ENCODE measurements at places on chromosomes 2 and 18.

DNA sequence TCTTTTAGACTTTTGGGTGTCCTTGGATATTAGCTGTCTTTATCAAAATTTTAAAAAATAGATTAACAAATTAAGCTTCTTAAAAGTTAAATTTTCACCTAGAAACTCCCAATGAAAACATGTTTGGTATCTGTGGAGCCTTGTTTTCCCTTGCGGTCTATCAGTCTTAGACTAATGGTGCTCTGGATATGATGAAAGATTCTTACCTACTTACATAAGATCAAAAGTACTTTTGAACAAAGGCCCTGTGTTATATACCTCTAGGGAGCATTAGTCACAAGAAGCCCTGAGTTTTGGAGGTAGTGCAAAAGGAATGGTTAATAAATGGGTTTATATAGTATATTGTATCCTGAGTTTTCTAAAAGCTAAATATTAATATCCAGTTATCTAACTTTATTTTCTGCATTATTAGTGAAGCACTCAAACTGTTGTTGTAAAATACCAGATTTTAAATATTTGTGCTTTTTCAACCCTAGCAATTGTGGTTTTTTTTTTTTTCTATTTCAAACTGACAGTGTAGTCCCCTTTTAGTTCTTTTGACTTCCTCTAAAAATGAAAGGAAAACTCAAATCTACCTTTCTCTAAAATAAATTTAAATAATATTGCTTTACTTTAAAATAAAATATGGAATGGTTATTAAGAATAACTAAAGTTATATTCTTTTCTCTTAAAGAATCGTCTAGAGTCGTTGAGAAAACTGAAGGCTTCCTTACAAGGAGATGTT lies 18.1 kb downstream of the NDC80 start:
- no peak for DNase-seq

- DNase-seq = no peak
Observed at GRCh38 chr2:208415255-208415654, 8.7 kb downstream of the PTH2R start.

DNA sequence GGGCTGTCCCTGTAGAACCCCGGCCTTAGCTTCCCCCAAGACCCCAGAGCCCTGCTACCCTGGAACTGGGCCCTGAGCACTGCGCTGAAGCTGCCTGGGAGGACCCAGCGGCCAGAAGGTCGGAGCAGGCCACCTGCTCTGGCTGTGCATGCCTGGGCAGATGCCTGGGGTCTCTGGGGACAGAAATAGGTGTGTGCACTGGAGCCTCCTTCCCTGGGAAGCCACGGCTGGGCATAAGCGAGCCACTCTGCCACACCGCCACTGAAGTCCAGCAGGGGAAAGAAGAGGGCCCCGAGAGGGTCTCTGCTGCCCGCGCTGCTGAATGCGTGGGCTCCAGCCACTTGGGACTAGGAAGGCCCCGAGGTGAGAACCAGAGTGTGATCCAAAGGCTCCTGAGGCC lies 6.7 kb downstream of the GBX2 start:
- no peak for DNase-seq

- no peak for DNase-seq
Observed at GRCh38 chr2:71853858-71854257, 293.8 kb downstream of the CYP26B1 start.

- DNase-seq = no peak
Observed at GRCh38 chr2:33051586-33052360, 105.0 kb downstream of the LTBP1 start.

DNA sequence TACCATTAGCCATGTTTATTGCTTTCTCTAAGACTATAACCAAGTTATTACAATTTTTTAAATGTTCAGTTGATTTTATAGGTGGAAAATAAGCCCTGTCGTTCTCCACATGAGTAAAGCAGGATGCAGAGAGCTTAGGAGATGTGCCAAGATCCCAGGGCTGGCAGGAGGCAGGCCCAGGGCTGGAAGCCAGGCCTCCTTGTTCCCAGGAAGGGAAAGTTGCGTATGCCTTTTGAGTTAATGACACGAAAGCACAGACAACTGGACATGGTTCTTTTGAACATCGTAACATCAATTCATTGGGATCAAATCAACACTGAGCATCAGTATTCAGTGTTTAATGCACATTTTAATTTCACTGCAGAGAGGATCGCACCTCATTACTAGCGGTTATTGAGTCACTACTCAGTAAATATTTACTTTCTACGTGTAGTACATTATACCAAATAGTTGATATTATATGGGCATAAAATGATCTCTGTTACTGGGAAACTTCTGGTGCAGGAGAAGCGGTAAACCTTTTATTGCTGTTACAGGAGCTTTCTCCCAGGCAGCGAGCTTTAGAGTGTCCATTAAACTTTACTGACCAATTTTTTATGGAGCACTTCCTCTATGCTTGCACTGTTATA lies 60.0 kb downstream of the RNF144A start:
- peak; percentile 56 for DNase-seq

DNA sequence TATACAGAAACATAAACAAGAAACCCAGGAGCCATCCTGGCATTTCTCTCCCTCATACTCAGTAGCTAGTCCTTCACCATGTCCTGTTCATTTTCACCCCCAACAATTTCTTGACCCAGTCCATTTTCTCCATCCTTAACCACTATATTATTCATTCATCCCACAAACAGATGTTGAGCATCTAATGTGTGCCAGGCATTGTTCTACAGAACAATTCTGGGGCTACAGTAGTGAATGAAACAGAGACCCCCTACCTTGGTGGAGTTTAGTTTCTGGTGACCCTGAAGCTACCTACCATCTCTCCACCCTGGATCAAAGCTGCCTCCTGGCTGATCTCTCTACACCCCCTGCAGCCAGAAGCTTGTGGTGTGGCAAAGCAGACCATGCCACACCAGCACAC lies 27.5 kb upstream of the BZW1 start:
- DNase-seq = no peak

DNA sequence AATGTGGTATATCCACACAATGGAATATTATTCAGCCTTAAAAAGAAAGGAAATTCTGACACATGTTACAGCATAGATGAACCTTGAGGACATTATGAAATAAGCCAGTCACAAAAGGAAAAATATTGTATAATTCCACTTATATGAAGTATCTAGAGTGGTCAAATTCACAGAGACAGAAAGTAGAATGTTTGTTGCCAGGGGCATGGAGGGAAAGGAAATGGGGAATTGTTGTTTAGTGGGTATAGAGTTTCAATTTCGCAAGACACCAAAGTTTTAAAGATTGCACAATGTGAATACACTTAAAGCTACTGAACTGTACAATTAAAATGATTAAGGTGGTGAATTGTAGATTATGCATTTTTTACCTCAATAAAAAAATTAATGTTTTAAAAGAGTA lies 92.9 kb downstream of the TXNL1 start:
- no peak for DNase-seq

DNA sequence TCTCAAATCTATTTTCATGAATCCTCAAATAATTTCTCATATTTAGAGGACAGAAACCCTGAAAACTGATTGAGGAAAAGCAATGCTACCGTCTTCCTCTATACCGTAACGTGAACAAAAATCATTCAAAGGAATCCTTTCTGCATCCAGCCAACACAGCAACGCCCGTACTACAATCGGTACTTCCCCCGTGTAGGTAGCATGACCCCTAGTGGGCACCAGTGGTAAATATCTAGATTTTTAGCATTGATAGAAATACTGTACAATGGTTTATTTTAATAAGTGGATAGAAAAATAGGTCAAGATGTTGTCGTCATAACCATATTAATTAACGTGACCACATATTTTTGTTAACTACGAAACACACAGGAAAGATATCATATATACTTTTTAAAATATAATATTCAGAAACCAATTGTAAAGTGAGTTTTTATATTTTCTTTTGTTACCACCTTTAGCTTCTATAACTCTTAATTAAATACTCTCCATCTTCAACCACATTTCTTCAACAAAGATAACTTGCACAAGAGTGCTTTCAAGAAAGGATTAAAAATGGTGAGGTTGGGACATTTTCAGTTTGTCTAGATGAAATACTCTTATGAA lies 194.1 kb downstream of the SS18 start:
- DNase-seq = peak; percentile 57

DNA sequence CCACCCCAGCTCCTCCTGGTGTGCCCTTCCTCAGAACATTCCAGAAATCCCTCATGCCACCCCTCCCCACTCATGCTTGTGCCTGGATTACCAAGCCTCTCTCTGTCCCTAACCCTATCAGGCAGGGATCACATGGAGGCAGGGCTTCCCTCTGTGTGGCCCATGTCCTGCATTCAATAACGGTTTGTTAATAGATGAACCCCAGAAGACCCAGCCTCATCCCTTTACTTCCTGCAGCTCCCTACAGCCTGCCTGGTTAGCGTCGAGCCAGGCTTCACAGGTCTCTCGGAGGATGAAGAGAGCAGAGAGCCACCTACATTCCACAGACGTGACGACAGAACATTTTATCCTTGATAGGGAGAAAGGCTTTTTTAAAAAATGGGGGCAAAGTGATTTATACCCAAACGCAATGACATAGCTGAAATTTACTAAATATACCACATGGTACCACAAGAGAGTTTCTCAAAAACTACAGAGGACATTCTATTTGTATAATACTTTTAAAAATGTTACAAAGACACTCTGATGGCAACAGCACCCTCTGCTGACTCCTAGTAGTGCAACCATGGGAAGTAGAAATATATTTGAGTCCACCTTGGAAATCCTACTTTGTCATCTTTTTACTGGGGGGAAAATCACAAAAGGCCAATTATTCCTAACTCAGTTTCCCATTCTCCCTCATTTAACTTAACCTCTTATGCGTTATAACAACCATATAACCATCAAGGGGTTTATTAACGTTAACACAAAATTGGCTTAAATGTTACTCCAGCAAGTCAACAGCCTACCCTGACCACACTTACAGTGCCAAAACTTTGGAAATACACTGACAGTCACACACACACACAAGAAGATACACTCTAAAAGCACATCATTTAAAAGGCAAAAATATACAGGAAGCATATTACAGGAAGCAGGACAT lies 30.7 kb downstream of the FBXO15 start:
- peak; percentile 61 for DNase-seq

DNA sequence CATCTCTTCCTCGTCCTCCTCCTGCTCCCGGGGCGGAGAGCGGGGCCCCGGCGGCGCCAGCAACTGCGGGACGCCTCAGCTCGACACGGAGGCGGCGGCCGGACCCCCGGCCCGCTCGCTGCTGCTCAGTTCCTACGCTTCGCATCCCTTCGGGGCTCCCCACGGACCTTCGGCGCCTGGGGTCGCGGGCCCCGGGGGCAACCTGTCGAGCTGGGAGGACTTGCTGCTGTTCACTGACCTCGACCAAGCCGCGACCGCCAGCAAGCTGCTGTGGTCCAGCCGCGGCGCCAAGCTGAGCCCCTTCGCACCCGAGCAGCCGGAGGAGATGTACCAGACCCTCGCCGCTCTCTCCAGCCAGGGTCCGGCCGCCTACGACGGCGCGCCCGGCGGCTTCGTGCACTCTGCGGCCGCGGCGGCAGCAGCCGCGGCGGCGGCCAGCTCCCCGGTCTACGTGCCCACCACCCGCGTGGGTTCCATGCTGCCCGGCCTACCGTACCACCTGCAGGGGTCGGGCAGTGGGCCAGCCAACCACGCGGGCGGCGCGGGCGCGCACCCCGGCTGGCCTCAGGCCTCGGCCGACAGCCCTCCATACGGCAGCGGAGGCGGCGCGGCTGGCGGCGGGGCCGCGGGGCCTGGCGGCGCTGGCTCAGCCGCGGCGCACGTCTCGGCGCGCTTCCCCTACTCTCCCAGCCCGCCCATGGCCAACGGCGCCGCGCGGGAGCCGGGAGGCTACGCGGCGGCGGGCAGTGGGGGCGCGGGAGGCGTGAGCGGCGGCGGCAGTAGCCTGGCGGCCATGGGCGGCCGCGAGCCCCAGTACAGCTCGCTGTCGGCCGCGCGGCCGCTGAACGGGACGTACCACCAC lies 2.1 kb downstream of the GATA6 start:
- no peak for DNase-seq

DNA sequence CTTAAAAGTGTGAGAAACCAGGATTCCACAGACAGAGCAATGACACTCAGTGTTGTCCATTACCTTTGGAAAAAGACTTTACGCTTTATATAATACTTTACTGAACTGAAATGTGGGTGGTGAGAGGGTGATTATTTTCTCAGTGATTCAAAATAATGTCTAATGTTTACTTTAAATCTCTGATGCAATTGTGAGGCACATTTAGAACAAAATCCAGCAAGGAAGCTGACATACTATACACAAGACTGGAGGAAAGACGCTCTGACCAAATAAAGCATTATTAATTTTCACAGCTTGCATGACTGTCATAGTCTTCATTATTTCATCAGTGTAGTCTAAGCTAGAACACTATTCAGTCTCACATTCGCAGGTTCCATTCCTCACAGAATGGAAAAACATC lies 34.1 kb upstream of the STAT1 start:
- no peak for DNase-seq

DNA sequence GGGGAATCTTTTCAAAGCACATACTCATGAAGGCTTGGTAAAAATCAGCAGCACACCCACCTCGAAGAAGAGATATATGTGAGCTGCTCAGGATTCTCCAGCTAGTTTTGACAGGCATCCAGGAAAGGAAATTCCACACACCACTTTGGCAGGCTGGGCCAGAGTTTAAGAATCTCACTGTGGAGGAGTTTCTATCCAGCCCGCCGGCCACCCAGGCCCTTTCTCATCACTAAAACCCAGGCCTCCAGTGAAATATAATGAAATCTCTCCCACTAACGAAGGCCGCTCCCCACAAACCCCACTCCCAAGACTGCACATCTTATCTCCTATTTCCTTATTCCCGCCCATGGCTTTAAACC lies 202.0 kb downstream of the GLI2 start:
- DNase-seq = peak; percentile 97

DNA sequence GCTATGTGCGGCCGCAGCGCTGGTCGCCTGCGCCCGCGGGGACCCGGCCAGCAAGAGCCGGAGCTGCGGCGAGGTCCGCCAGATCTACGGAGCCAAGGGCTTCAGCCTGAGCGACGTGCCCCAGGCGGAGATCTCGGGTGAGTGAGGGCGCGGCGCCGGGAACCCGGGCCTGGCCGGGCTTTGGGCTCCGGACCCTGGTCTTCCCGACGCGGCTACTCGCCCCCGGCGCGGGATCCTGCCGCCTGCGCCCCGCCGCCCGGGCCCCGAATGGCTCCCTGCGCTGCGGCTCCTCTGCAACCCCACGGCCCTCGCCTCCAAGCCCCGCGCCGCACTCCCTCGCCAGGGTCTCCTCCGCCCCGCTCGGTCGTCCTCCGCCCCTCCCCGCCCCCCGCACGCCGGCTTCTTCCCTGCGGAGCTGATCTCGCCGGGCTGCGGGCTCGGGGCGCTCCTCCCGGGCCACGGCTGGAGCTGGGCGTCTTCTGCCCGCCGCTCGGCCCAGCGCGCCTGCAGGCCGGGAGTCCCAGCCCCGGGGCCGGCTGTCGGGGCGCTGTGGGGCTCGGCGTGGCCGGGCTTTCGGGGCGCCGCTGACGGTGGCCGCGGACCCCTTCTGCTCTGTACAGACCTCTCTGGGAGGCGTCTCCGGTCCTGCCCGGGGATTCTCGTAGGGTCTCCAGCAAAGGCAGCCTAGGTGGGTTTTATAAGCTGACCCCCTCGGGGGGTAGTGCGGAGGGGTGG lies 652 bp downstream of the GPC1 start:
- no peak for DNase-seq

GRCh38 chr2:132701810-132702209 lies 31.8 kb upstream of the LYPD1 start:
- DNase-seq = no peak
